GF-D8 (cell line): ENCODE measurements at places on chromosomes 3 and 15.

DNA sequence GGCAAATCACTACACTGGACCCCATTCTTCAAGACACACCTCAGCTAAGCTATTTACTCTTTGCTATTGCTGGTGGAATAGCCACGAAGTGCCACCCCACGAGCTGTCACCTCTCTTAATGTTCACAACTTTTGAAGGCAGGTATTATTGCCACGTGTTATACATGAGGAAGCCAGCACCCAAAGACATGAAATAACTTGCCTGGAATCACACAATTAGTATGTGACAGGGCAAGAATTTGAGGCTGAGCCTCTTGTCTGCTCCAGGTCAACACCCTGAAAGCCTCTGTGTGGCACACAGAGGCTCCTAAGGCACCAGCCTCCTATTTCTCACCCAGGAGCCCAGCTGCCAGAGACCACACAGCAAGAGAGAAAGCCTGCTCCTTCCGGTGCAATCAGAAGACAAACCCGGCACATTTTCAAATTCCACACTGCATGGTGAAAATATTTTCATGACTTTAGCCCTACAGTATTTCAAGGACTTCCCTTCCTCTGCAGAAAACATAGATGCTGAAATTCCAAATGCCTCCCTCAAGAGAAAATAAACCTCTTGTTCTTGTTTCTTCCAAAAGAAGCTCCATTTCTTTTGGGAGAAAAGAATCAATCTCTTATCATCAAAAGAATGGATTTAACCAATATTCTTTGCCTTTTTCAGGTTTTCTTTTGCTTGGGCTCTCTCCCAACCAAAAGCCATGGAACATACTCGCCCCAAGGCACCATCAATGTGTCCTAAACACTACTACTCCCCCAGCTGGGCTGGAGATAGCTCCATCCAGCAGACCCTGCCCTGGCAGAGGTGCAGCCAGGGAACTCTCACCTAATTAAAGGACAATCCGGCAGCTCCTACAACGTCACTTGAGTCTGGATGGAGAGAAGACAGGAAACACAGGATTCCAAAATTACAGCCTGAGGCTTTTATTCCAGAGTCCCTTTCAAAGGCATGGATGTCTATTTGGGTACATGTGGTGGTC lies 84.7 kb upstream of the THBS1 start:
- DNase-seq: no peak

DNA sequence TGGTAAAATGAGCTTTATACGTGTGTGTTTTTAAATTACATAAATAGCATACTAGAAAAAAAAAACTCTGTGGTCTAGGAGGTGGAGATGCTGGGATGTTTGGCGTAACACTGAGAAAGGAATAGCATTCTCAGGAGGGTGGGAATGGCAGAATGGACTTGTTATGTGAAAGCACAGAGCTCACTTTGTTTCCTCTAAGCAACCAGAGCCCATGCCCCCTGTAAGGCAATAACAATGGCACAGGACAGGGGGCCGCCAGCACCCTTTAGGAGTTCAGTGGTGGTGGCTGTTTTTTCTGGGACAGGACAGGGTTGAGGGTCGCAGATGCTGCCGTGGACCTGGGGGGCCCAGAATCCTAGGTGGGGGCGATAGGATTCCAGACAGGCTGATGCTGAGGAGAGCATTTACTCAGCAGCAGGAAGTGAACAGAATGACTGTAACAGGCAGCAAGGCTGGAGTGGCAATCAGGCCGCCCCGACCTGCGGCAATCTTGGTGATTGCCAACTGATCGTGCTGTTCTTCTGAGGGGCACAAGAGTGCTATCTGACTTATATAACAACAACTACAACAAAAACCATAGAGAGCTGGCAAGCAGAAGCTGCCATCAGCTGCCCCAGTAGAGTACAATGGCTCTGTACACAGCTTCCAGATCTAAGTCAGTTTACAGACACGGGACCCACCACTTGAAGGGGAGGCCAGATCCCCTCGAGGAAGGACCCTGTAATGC lies 160.4 kb downstream of the UACA start:
- DNase-seq: no peak

GRCh38 chr15:80788536-80788935 lies 9.4 kb downstream of the CEMIP start:
- no peak for DNase-seq

DNA sequence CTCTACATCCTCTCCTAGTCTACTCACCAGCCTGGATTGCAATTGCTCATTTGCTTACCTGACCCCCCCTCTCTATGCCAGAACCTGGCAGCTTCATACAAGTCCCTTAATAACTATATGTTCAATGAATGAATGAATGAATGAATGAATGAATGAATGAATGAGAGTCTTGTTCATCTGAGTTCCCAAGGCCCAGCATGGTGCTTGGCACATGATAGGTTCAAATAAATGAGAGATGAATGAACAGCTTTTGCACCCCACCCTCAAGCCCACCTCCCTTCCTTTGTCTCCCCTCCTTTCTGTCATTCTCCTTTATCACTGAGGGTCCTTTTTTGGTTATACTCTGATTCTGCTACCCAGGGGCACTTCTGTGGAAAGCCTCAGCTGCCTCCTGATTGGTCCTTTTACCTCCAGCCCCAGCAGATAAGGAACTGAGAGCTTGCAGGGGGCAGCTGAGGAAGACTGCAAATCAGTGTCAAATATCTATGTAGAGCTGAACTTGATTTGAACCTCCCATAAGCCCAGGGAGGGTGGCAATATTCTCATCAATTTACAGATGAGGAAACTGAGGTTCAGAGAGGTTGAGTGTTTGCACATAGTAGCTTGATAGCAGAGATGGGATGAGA lies 54.1 kb upstream of the CHRNB4 start:
- DNase-seq: no peak

DNA sequence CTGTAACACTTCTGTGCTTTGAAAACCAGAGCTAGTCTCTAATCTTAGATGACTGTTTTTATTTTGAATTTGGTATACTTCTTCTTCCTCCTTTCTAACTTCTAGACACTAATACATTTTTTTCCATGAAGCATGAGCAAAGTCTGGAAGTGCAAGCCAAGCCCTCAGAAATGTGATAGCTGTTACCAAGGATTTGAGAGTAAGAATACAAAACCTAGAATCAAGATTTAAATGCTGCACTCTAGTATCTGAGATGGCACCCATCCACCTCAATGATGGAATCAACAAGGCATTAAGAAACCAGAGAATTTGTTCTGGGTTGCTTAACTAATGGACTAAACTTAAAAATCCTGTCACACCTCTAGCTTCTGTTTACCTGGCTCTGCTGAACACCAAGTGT lies 9.2 kb downstream of the FEZF2 start:
- no peak for DNase-seq

- DNase-seq: no peak
These were observed 134.7 kb downstream of the P3H2 start for GRCh38 chr3:189985948-189986347.

DNA sequence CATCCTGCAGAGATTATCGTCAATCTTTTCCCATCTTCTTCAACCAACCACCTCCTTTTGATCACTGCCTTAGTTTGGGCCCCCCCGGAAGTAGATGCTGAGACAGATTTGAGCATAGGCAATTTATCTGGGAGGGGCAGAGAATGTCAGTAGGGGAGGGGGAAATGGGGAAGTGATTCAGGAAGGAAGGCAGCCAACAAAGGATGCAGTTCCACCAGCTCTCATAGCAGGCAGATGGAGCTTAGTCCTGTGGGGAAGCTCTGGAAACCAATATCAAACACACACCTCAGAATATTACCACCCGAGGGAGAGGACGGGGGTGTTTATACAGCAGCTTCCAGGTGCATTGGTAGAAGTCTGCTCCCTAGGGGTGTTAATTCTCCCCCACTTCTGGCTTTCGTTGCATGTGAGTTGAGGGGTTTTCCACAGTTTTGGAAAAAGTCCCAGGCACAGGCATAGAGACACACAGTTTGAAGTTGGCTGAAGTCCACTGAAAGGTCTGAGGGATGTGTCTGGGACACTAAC lies 91.5 kb upstream of the TNFAIP8L3 start:
- DNase-seq: no peak

DNA sequence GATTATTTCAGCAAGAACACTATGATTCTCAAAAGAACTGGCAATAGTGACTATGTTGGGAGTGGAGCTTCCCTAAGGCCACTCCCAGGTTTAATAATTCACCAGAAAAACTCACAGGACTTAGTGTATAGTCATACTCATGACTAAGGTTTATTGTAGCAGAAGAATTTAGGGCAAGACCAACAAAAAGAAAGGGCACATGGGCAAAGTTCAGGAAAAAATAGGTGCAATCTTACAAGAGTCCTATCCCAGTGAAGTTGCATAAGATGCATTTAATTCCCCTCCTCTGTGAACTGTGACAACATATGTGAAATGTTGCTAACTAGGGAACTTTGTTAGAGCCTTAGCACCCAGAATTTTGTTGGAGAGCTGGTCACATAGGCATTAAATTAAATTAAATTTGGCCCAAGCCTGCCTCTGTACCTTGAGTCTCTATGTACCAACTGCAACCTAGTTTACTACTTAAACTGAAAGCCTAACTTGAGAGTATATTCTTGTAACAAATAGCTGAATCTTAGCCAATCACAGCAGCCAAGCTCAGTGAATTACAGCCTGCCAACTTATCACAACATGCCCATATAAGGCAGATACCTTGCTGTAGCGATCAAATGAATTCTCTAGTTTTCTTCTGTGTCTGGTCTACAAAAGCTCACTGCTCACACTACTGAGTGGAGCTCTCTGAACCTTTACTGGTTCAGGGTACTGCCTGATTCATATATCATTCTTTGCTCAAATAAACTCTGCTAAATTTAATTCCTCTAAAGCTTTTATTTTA lies 386.2 kb upstream of the ARHGEF26 start:
- DNase-seq: no peak

DNA sequence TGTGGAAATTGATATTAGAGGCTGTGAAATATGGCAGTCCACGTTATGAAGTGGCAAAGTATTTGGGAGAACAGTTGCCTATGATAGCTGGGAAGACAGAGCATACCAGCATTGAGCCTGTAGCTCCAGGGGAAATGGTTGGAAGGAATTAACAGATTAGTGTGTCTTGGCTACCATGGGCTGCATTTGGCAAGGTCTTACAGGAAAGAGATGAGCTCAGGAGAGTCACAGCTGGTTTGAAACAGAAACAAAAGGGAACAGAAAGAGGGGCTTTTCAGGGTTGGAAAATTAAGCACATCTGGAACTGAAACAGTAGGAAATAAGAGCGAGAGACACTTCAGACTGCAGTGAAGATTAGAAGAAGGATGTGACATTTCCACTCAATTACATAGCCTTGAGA lies 141.7 kb downstream of the FBLN2 start:
- no peak for DNase-seq

DNA sequence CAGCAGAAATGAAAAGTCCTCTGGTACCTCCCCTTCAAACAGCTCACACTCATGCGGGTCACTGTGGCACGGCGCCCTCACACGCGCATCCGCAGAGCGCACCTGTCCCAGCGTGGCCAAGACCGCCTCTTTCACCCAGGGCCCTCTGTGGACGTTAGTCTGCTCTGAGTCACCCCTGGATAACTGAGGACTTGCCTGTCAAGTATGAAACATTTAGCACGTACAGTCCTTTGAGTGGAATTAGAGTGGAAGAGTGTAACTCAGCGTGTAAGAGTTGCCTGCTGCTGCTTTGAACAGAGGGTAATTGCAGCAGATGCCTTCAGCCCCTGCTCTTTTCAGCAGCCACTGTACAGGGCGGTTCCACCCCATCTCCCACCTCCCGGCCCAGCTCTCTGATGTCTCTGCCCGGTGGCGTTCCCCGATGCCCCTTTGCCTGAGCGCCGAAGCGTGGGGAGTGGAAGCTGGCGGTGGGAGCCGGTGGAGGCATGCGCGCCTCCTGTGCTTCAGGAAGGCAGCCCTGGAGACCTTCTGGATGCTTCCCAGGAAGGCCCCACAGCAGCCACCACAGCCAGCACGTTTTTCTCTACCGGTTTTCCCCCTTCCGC lies 23.0 kb downstream of the CPN2 start:
- DNase-seq: no peak

- DNase-seq: no peak
These were observed 6.7 kb downstream of the C3orf22 start for GRCh38 chr3:126551839-126552687.

- DNase-seq: no peak
These were observed 536.7 kb downstream of the FOXP1 start for GRCh38 chr3:71046791-71047190.

DNA sequence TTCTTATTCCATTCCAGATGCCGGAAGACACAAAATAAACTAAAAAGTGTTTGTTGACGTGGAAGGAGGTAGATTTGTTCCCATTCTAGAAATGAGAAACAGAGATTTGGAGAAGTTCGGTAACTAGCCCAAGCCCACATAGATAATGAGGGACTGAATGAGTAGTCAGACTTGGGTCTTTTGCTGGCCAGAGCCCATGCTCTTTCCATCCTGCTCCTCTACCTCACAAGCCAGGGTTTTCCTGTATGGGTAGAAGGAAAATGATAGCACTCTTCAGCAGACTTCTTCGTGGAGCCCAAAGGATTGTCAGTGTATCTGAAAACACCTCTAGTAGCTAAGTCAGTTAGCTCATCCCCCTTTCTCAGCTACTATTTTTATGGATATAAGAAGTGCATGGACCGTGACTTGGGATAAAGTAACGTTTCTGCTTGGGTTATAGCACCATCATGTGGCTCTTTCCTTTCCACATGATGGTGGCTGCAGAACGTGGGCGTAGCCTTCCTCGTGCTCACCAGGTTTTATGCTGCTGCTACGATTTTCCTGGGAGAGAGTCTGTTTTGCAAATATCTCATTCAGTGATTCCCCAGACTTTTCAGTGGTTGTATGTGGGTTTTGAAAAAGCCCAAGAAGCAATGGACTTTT lies 84.6 kb downstream of the DGKG start:
- no peak for DNase-seq
